CD4-positive, alpha-beta T cell treated with Interleukin-17A for 4 hours (primary cell): ENCODE measurements at places on chromosomes 5 and 9.

DNA sequence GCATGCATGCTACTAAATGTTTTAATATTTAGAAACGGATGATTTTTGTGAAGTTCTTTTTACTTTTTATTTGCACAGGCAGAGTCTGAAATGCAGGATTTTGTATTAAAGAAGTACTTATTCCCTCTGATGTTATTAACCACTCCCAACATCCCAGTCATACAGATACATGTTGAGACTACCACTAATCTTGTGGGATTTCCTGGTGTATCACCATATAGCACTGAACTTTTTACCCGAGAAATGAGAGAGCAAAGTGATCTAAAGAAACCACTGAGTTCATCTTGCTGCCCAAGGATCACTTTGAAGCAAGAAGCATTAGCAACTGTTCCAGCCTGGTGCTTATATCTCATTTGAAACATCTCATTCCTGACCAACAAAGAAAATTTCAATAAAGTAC, 443.8 kb downstream of the BNC2 start:
- DNase-seq, result no peak

GRCh38 chr5:148913985-148914431, 87.6 kb downstream of the ADRB2 start:
- DNase-seq, result no peak

GRCh38 chr5:77202145-77202544, 8.3 kb upstream of the PDE8B start:
- no peak for DNase-seq

GRCh38 chr5:36935805-36936204, 59.2 kb downstream of the NIPBL start:
- DNase-seq, result no peak

- no peak for DNase-seq
These were observed 18.8 kb downstream of the SMIM32 start for GRCh38 chr5:136174021-136174659.

DNA sequence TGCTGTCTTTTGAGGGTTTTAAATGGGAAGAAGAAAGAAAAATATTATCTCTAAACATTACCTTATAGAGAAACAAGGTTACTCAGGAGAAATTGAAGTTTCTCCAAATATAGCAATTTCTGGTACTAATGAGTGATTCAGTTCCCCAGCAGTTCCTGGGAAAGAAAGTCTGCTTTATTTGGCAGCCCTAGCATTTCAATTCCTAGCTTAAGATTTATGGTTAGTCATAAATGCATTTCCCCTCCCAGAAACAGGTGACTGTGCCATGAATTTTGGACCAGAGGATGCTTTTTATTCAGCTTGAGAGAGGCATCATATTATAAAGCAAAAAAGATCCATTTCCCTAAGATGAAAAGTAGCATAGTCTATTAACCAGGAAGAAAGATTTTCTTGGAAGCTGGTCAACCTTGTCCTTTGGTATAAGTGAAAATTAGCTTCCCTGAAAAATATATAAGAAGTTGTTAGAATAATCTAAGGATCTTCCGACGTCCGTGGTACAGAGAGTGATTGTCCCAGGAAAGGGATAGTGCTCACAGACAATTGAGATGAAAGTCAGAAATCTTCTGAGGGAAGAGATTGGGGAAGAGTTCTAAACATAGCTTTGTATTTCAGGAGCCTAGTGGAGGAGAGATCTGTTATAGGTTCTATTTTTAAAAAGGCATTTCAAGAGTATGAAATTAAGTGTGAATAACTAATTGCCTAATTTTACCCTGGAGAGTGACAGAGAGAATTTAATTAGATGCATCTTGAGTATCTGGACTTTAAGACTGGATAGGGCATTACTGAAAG, 164.9 kb downstream of the ESM1 start:
- DNase-seq, result no peak

- no peak for DNase-seq
These were observed 64.1 kb upstream of the HSPA9 start for GRCh38 chr5:138639326-138639725.

DNA sequence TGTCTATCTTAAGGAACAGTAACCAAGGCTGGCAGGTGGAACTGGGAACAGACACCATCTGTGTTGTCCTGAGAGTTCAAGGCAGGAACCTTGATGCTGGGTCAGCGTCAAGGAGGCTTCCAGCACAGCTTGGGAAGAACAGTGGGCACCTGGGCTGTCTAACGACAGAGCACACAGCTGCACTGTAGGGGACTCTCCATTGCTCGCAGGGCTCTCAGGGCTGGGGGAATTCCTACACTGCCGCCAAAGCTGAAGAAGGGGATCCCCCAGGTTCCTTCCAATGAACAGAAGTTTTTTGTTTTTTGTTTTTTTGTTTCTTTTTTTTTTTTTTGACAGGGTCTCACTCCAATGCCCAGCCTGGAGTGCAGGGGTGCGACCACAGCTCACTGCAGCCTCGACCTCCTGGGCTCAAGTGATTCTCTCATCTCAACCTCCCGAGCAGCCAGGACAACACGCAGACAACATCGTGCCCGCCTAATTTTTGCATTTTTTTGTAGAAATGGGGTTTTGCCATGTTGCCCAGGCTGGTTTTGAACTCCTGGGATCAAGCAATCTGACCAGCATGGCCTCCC, 81.9 kb downstream of the PTPN3 start:
- no peak for DNase-seq

- no peak for DNase-seq
These were observed 5.7 kb upstream of the EBF1 start for GRCh38 chr5:159105145-159106053.

DNA sequence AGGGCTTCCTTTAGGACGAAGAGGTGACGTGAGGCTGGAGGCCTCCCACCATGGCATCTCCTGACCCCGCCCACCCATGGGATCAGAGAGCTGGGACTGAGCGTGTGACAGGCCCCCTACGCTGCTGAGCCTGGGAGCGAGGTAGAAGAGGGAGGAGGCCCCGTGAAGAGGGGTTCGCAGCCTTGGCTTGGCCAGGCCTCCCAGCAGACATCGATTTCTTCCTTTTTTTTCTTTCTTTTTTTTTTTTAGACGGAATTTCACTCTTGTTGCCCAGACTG, 39.5 kb downstream of the PTGES start:
- DNase-seq, result no peak

DNA sequence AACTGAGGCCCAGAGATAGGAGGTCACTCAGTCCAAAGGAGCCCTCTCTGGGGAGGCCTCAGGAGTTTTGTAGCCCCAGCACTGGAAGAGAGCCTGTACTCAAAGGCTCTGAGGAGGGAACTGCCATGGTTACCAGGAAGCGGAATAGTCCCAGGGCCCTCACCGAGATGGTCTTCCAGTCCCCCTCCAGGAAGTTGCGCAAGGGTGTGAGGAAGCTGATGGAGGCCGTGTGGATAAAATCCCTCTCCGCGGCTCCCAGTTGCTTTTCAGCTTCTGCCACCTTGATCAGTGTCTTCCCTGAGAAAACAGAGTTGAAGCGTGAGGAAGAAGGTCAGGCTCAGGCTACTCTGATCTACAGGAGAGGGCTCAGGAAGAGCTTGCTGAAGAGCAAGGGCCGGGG, 13.5 kb downstream of the SH3GLB2 start:
- no peak for DNase-seq

DNA sequence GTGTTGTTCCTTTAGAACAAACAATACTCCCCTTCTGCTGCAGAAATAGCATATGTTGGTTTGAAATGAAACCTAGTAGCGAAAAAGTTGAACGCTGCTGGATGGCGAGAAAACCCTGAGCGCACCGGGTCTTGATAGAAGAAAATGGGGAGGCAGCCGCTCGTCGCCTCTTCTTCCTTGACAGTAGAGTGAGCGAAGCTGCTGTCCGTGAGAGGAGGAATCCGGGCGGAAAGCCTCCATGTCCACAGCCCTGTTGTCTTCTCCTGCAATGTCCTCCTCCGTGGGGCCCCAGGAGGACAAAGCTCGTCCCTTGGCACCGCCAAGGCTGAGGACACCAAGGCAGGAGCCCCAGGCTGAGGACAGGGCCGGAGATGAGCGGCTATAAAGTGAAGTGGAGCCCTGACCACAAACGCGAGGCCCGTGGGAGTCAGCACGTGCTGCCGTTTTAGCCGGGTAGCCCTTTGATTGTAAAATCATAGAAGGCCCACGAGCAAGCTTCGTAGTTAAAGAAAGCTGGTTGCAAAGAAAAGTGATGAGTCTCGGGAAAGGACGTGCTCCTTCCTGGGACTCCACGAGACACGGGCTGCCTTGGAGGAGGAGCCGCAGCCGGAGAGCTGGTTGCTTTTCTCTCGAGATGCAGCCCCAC, 35.6 kb downstream of the MRPL36 start:
- DNase-seq, result no peak

DNA sequence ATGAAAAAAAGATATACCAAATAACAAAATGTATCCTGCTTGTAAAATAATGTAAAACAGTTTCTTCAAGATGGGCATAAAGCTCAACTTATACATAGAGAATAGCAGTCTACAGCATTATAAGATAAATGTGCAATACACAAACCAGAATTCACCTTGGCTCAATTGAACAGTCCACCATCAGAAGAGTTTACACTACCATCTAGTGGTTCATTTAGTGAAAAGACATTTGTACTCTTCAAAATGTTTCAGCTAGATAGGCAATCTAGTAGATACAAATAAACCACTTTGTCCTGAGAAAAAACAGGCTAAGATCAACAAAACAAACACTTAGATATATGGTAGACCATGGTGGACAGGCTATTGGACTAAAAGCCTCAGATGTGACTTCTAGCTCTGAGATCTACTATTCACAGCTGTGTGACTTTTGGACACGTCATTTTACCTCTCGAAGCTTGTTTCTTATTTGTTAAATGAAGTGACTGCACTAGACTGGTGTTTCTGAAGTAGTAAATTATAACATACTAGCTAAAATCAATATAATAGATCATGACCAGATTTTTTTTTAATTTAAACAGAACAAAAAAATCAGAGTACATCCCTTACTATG, 22.1 kb upstream of the TPD52L3 start:
- no peak for DNase-seq

DNA sequence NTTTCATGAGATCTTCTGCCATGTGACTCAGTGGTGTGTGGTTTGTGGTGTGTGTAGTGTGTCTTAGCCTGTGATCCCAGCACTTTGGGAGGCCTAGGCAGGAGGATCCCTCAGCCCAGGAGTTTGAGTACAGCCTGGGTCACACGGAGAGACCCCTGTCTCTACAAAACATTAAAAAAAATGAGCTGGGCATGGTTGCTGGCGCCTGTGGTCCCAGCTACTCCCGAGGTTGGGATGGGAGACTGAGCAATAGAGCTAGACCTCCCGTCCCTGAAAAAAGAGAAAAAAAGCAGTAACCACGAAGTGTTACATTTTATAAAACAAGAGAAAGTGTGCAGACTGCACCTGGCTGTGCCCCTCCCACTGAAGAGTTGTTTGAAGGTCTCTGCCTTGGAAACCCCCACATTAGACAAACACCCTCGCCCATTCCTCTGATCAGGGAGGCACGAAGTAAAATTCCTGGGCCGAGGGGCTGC, 21.2 kb upstream of the RNU6ATAC start:
- DNase-seq, result peak; percentile 27
